ENCODE measurements at places on chromosomes 5 and 9.

DNA sequence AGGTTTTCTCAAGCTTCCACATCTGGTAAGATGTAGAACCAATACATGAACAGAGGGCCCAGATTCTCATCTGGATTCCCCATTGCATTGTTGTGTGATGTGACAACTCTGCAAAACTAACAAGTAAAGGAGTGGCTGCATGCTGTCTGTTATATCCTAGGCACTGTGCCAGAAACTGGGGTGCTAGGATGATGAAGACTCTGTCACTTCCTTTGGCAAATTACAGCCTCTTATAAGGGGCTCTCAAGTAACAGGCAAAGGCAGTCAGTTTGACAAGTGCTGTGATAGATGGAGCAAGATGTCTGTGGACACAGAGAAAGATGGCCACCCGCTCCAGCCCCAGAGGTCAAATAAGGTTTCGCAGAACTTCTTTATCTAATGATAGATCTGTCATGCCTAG, 115.7 kb downstream of the PAPPA start:
- no peak for DNase-seq

GRCh38 chr5:137833463-137833862, 34.2 kb upstream of the MYOT start:
- DNase-seq, result no peak

DNA sequence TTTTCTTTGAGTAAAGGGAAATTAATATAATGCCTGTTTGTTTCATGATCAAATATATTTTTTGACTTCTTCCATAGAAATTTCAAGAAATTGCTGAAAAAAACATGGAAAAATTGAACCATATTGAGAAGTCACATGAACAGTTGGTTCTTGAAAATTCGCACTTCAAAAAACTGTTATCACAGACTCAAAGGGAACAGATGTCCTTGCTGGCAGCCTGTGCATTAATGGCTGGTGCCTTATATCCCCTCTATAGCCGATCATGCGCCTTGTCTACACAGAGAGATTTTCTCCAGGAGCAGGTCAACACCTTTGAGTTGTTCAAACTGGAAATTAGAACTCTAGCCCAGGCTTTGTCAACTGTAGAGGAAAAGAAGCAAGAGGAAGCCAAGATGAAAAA, 191.4 kb downstream of the CCDC171 start:
- DNase-seq, result no peak

DNA sequence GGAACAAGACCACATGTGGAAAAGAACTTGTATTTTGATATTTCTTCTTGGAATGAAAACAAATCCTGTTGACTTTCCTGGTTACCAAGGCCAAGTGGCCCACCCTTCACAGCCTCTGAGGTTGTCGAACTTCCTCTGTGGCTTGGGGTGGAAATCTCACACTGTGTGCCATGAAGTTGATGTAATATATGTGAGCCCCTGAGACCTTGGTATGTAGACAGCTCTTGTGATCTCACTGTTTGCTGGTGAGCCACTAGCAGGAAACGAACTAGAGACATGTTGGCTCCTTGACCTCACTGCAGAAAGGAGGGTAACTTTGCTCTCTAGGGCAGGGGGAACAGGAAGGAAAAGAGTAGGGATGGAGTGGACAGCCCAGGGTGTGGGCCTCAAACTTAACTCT, 159.4 kb downstream of the ARHGAP26 start:
- no peak for DNase-seq

- DNase-seq, result no peak
Observed at GRCh38 chr9:114721491-114722079, 39.6 kb upstream of the TEX48 start.

DNA sequence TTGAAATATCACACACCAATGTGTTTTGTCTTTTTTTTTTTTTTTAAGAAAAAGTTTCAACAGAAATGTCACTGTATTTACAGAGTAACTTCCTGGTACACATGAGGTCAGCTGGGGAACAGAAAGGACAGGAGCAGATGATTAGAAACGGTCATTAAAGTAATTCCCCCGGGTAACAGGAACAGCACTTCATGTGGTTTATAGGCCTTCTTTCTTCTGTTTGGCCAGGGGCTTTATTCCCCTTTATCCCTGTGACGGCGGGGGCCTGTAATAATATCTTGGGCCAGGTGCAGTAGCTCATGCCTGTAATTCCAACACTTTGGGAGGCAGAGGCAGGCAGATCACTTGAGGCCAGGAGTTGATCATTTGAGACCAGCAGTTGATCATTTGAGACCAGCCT, 30.5 kb upstream of the MSH3 start:
- no peak for DNase-seq

- DNase-seq, result no peak
Observed at GRCh38 chr9:1869843-1870242, 145.3 kb upstream of the SMARCA2 start.

DNA sequence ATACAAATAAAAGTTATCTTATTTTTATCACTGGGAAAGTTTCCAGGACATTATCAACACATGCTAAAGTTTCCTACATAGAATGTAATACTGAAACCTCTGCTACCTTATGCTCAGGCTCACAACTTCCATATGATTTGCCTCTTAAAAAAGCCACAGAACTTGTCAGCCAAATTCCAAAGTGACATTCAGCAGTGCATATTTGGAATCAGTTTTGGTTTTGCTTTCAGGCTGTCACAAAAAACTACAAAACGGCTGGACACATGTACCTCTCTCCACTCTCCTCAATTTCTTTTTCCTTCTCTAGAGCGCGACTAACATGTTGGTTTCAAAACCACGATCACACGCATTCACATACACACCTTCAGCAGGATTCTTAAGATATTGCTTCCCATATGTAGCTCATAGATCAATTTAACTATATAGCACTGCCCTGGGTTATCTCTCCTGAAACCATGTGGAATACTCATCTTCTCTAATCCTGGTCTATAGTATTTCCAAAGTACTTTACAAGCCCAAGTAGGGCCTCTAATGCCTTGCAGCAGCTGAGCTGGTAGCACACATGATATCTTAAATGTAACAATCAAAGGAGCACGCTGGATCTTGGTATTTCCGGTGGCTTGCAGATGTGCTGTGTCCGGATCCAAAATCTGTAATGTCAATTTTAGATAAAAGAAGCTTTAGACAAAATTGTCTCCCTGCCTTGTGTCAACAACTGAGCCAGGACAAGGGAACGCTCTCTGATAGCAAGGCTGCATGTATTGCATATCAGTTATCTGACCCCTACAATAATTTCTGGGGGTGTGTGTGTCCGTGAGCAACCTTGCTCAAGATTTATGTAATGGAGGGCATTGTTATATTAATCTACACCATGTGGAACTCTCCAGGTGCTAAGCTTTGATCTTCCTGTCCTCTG, 203.2 kb downstream of the DMRT2 start:
- DNase-seq, result no peak

- no peak for DNase-seq
Observed at GRCh38 chr9:93084471-93084881, 11.5 kb upstream of the CARD19 start.

GRCh38 chr9:130972957-130973685, 34.1 kb upstream of the FIBCD1 start:
- no peak for DNase-seq

GRCh38 chr5:146218168-146218567, 14.8 kb downstream of the RBM27 start:
- DNase-seq, result no peak

DNA sequence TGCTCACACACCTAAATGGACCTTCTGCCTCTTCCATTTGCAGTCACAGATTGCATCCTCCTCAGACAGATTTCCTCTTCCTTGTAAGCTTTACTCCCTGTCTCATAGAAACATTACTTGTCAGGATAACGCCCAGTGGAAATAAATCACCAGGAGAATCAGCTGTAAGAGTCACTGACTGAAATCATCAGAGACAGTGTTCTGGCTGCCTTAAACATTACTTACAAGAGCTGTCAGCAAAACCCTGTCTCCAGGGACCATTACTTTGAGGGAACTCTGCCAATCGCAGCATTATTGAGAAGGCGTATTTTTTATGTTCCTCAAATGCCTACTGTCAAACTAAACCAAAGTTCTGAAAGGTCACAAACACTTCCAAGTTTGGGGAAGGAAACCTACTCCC, 5.9 kb downstream of the DPYSL3 start:
- no peak for DNase-seq

- DNase-seq, result no peak
Observed at GRCh38 chr5:7395432-7395946, 449 bp upstream of the ADCY2 start.

DNA sequence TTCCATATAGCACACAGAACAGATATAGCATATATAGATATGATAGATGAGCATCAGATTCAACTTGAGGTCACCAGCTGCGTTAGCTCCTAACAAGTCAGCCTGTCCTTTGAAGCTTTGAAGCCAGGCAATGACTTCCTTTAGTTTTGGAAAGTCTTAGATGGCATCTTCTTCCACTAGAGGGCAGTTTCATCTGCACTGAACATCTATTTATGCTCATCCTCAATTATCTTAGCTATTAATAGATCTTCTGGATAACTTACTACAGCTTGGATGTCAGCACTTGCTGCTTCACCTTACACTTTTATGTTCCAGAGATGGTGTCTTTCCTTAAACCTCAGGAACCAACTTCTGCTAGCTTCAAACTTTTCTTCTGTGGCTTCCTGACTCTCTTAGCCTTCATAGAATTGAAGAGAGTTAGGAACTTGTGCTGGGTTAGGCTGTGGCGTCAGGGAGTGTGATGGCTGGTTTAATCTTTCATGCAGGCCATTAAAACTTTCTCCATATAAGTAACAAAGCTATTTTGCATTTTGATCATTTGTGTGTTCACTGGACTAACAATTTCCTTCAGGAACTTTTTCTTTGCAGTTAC, 1401.4 kb downstream of the EFNA5 start:
- DNase-seq, result no peak

DNA sequence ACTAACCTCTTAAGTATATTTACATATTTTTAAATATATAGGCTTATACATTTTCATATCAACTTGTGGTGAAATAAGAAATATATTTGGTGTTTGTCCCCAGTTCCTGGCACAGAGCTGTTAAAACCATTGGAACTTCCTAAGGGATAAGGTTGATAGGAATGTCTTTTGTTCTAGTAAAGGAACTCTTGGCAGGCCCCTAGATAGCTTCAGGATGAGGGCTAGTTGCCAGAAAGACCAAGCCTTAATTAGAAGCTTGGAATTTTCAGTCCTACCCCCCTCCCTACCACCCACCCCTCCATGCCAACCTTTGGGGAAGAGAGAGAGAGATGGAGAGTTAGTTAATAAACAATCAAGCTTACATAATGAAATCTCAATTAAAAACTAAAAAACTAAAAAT, 638.6 kb upstream of the ACO1 start:
- no peak for DNase-seq

DNA sequence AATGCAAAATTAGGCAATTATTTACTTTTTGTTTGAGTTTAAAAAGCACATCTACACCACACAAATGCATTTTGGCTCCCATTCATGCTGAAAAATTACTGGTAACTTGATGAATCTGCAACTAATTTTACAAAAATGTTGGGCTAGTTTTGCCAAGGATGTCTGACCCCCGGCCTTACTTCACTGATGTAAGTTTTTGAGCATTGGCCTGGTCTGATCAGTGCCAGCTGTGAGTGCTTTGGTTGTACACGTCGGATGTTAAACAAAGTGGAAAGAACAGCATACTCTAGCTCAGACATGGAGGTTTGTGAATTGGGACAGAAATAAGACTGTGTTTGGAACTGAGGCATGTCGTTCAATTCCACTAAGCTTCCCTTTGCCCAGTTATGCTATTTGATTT, 1044.2 kb downstream of the TLE4 start:
- DNase-seq, result no peak

GRCh38 chr5:153530357-153531143, 40.1 kb downstream of the GRIA1 start:
- DNase-seq, result no peak

DNA sequence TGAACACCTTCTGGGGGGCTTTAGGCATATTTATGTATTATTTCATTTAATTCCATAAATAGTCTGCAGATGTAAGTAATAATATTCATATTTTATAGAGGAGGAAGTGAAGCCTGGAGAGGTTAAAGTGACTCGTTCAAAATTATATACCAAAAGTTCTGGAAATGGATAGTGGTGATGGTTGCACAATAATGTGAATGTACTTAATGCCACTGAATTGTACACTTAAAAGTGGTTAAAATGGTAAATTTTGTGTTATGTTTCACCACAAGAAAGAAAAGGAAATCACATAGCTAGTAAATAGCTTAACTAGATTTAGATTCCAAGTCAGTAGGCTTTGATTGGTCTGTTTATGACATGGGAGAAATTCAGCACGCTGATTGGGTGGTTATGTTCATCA, 13.0 kb upstream of the TMEFF1 start:
- DNase-seq, result no peak

DNA sequence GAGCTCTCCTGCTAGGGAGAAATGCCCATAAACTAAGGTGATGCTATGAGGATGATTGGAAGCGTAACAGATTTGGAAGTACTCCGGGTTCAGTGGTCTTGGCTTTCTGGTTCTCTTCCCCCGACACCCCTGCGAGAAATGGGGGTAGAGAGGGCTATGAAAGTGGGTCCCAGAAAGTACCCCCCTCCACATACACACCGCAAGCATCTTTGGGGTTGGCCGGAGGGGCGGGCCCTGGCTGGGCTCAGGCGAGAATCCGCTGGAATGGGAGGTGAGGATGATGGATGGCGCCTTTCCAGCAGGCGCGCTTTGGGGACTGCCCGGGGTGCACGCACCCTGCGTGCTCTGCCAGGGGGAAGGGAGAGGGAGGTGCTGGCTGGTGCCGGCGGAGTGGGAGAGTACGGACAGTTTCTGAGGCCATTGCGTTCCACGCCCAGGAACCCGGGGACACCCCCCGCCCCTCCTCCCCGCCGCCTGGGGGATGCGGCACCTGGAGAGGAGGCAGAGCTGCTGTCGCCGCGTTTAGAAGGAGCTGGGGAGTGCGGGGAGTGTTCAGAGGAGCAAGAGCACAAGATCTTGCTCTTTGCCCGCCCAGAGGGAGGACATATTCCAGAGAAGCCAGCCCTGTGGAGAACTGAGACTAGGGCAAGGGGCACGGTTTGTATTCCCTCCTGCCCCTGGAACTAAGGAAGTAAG, 1.9 kb downstream of the PCSK5 start:
- no peak for DNase-seq

GRCh38 chr5:136891175-136891972, 526.0 kb upstream of the TRPC7 start:
- no peak for DNase-seq

DNA sequence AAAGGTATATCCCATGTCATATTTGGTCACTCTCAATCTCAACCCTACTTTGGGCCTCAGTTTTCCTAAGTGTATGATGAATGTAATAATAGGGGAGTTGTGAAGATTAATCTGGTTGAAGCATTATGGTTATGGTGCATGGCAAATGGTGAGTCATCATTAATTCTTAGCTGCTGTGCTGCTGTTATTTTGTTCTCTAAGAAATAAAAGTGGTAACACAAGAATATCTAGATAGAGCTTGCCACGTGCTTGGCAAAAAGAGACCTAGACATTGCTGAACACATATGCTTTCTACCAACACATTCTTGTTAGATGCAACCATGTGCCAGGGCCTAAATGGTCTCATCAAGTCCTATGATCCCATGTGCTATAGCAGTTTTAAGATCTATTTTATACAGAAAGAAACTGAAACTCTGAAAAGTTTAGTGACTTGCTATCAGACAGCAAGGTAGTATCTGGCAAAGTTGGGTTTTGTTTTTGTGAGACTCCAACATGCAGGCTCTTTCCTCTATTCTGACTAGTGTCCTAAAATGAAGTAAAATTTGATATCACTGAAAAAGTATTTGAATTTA, 699.9 kb upstream of the MEF2C start:
- DNase-seq, result no peak

- DNase-seq, result no peak
Observed at GRCh38 chr9:121947775-121948174, 145.3 kb downstream of the TTLL11 start.

- no peak for DNase-seq
Observed at GRCh38 chr5:159340511-159340910, 10.2 kb upstream of the IL12B start.

- no peak for DNase-seq
Observed at GRCh38 chr5:65928860-65929259, 2.5 kb downstream of the ERBIN start.
